Frontal cortex (tissue), 4 donors: ENCODE measurements at places on chromosomes 5 and 9. TPM values are rescaled to one million over a fixed set of nuclear protein-coding genes. Genes with fewer than 3 reads are reported as not detected.
A peak's percentile ranks its signal among the peaks of the same experiment; 100 is the strongest.

DNA sequence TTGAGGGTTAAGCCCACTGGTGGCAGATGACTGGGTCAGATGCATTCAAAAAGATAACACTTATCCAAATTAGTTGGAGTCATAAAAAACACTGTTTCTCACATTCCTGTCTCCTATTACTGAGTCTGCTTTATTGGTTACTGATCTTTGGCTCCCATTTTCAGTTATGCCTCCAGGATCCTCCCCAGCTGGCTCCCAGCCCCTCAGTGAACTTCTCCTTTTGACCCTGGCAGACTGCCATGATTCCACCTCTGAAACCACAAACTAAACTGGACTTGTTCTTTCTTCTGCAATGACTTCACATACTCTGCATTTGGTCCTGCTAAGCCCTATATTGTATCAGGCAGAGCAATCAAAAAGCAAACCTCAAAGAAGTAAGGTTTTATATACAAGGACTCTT is 860.8 kb upstream of the DMAC1 start:
- no peak for DNase-seq

GRCh38 chr9:116337015-116337414 is 183.4 kb downstream of the PAPPA start:
- DNase-seq = no peak

- DNase-seq = no peak
Measured at GRCh38 chr9:92098638-92099037, 16.6 kb downstream of the SPTLC1 start.

GRCh38 chr9:87534957-87535356 is 37.3 kb downstream of the DAPK1 start:
- DNase-seq = no peak

C9orf50 gene
- not detected for total RNA-seq

DNA sequence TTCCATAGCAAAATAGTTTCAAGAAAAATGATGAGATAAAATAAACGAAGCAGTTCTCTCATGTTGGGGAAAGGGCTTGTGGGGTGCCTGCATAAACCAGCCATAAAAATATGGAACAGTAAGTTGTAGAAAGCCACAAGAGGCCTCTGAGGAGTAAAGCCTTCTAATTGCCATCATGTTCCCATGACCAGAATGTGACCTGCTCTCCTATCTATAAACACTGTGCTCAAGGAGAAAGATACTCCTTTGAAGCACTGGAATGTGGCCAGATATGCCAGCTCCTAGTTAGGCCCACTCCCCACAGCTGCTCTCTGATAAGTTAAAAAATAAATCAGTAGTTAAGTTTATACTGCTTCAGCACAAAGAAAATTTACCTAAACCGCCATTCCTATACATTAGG is 65.8 kb downstream of the SETX start:
- no peak for DNase-seq

DNA sequence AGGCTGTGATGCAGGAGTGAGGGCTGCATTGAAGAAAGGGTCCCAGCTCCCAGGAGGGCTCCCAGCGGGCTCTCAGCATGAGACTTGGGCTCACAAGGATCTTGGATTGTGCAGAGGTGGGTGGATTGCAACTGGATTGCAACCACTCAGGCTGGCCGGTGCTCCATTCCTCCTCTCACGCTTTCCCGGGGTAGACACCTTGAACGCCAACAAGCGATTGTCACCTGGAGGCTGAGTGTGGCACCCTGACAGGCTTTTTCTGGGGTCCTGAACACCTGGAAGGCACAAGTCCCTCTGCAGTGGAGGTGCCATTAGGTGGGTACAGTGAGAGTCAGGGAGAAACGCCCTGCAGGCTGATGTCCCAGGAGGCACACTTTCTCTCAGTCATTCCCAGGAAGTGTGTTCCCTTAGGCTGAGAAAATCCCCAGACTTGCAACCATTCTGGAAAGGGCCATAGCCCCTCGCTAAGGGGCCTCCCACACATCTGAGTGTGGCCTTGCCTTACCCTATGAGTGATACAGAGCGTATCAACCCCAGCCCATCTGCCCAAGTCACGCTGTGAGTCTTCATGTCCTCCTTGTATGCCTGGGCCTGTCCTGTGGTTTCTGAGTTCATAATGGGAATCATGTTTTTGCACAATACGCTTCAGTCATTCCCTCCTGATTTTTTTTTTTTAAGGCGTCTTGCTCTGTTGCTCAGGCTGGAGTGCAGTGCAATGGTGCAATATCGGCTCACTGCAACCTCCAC is 488.1 kb downstream of the IRX1 start:
- DNase-seq = no peak

TRIM36 gene
- total RNA-seq = 105 TPM

HSPA9 gene
- total RNA-seq = 216 TPM

GRCh38 chr9:37617161-37617560 is 24.8 kb upstream of the TOMM5 start:
- DNase-seq = no peak

- no peak for DNase-seq
Measured at GRCh38 chr9:117218951-117219350, 195.9 kb downstream of the ASTN2 start.

ANP32B gene
- 6.1 TPM for total RNA-seq

DNA sequence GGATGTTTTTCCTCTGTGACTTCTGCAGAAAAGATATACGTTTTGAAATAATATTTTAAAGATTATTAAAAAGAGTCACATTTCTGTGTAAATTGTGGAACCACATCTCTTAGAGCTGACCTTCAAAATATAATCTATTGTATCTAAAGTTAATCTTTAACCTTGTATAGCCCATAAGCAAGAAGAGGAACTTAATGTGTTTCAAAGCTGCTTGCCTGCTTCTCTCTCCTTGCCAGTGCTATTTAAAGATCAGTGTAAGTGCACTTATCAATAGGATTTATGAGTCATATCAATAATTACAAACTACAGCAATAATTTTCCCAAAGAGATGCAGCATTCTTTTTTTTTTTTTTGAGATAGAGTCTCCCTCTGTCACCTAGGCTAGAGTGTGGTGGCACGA is 29.4 kb upstream of the GDA start:
- DNase-seq = no peak

SLC6A18 gene
- not detected for total RNA-seq

- DNase-seq = no peak
Measured at GRCh38 chr9:77750284-77750683, 102.2 kb upstream of the GNA14 start.

- DNase-seq = no peak
Measured at GRCh38 chr5:149604321-149604720, 23.0 kb downstream of the ARHGEF37 start.

TMEM252 gene
- total RNA-seq = not detected

- DNase-seq = no peak
Measured at GRCh38 chr9:34203992-34204635, 25.3 kb downstream of the UBAP1 start.

- no peak for DNase-seq
Measured at GRCh38 chr9:105441616-105442160, 6.1 kb upstream of the FSD1L start.

GRCh38 chr5:117999939-118000549 is 988.3 kb downstream of the DTWD2 start:
- no peak for DNase-seq

GRCh38 chr5:56876327-56876726 is 33.1 kb upstream of the SETD9 start:
- no peak for DNase-seq

DNA sequence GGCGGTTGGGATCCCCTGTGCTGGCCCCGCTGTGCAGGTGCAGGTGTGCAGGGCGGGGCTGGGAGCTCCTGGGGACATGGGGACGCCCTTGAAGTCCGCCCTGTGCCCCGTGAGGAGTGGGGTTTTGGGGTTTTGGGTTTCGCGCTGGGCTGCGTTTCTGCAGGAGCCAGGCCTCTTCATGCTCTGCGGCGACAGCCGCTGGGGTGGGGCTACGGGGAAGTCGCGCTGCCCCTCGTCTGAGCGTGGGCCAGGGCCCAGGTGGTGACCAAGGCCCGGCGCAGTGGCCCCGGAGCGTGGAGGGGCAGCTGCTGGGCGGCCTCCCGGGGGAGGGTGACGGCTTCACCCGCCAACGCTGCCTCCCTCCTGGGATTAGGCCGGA is 47.8 kb upstream of the IRX4 start:
- no peak for DNase-seq

DNA sequence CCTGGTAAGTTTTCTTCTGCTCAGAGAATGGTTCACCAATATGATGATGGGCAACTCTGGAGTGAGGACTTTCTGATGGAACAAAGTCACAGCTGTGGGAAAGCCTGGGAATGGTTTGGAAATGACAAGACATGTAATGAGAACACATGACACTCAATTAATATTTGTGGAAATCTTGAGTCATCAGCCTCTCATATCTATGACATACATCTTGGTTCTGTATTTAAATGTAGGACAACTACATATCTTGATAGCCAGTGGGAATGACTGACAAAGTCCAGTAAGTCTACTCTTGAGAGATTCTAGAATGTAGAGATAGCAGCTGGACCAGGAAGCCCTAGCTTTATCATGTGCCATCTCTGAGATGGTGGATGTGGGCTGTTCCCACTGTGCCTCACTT is 85.5 kb downstream of the PALM2AKAP2 start:
- no peak for DNase-seq

TAF11L5 gene
- total RNA-seq = not detected

SLC9A3 gene
- 1.2 TPM for total RNA-seq

DNA sequence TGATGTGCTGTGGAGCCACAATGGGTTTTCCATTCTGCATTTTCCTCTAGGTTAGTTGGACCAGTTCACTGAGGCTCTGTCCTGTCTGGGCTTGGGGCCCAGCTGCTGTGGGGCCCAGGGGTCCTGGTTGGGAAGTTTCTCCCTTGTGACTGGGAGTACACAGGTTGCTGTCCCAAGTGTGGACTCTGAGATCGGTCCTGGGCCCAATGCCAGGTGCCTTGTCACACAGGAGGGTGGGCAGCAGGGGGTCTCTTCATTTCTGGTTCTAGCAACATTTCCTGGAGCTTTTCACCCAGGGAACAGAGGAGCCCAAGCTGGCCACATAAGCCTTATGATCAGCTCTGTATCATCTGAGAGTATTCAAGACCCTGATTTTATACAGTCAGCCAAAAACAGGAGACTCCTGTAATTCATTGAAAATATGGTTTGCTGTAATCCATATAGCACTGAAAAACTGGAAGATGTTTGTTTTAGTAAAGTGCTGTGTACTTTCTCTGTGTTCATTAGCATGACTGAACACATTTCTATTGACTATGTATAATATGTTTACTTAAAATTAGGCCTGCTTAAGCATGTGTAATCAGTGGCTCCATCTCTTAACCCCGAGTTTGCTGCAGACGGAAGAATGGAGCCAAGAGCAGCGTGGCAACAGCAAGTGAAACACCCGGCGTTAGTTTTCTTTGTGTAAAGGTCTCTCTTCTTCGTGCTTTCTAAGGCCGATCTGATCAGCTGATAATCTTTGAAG is 62.5 kb downstream of the MVB12B start:
- DNase-seq = no peak

GRCh38 chr9:125758986-125759763 is 12.0 kb downstream of the PBX3 start:
- peak; percentile 45 for DNase-seq

CCDC69 gene
- total RNA-seq = 0.41 TPM

GRCh38 chr5:54081415-54081814 is 229.0 kb downstream of the ARL15 start:
- DNase-seq = no peak

DNA sequence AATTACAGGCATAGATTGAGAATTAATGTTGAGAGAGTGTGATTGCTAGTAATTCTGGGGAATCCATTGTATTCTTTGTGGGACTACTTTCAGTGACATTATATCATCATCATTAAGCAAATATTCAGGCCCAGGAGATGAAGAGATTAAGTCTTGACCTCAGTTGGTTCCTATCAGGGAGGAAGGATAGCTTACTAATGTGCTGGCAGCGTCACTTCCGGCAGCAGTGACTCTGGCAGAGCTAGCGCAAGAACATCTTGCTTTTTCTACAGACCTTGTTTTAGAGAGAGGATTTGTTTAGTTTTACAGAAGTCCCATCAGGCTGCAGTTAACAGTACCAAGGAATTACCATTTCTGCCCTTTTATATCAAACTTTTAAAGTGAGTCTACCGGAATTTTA is 20.3 kb downstream of the OSTF1 start:
- DNase-seq = peak; percentile 34

DNA sequence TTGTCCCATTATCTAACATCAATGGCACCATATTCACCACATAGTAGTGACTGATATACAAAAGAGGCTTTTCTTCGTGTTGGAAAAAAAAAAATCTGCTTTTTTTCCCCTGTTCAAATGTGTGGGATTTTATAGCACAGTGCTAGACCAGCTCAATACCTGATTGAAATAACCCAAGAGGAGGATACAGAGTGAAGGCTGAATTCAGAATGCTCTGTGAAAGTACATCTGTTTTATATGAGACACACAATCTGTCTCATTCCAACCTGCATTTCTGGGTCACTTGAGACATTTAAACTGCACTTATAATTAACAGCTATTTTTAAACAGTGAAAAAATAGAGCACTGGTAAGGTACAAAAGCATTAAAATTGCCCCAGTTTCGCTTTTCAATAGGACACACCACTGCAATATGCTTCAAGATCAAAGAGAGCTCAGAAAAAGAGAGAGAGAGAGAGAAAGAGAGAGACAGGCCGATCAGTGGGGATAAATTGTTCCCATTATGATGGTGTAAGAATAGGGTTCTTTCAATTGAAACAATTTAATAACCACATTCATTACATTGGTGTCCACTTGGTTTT is 179.3 kb downstream of the NR2F1-AS1 start:
- DNase-seq = no peak

GRCh38 chr5:54794135-54794975 is 191.0 kb downstream of the ESM1 start:
- DNase-seq = no peak

DNA sequence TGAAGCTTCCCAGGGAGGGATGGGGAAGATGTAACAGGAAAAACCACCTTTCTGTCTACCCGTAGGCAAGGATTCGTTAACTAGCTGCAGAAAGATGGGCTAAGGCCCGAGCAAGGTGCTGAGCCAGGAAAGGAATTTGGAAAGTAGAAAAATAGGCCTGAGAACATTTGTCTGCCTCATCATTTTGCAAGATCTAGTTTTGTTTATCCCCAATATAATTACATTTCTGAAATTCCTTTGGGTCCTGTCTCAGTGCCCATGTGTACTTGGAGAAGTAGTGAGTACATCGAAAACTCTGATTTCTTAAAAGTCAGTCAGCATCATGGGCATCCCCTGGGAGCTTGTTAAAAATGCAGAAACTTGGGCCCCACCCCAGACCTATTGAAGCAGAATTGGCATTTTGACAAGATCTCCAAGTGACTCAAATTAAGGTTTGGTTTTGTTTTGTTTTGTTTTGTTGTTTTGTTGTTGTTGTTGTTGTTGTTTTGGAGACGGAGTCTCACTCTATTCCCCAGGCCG is 52.1 kb upstream of the CEMIP2 start:
- DNase-seq = no peak
